ENCODE measurements at places on chromosomes 6 and 20.

DNA sequence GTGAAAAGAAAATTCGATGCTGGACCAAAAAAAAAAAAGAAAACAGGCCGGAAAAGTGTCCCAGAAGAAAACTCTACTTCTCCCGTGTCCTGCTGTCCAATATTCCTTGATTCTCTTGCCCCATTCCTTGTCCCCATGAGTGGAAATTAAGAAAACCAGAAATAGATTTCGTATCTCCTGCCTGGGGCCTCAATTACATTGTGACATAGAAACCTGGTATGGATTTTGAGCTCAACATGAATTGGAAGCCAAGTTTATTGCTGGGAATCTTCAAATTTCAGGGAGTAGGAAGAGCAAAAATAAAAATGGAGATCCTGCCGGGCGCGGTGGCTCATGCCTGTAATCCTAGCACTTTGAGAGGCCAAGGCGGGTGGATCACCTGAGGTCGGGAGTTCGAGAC lies 11.9 kb downstream of the ISM1 start:
- DNase-seq: no peak

GRCh38 chr6:64325093-64325492 lies 689.5 kb downstream of the PHF3 start:
- DNase-seq: no peak

DNA sequence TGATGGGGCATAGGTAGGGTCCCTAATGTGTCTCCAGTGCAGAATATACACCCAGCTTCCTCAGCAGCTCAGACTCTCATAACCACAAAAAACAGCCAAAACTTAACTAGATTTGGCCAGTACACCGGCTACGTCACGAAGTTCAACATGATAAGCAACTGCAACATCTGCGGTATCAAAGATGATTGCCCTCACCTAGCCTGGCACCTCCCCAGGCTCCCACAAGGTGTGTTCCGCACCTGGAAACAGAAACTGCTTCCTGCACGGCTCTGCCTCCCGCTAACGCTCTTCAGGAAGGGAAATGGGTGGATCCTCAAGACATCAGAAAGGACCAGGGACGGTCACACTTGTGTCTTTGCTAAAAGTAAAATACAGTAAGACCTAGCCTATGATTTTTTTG lies 9.5 kb downstream of the TXNDC5 start:
- no peak for DNase-seq

GRCh38 chr6:11865680-11866300 lies 87.2 kb upstream of the ADTRP start:
- no peak for DNase-seq

DNA sequence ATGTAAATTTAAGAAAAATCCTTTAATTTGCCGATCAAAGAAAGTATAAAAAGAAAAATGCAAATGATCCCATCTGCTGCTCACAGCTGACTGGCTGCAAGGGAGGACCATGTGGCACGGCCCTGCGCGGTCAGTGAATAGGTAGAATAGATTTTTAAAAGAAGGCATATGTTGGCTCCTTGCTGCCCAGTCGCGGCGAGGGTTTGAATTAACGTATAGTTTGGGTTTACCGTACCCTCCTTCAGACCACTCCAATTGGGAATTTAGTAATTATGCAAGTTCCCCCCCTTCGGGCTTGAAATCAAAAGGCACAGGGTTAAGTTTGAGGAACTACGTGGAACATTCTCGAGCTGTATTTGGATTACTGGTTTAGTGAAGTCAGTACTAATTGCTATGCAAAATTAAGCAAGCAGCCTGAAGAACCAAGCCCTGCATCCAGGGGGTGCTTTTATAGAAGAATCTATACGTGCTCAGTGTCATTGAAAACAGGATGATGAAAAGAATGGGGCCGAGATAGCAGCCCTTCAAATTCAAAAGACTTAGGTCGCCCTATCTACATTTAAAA lies 1.1 kb upstream of the BEND3 start:
- no peak for DNase-seq

DNA sequence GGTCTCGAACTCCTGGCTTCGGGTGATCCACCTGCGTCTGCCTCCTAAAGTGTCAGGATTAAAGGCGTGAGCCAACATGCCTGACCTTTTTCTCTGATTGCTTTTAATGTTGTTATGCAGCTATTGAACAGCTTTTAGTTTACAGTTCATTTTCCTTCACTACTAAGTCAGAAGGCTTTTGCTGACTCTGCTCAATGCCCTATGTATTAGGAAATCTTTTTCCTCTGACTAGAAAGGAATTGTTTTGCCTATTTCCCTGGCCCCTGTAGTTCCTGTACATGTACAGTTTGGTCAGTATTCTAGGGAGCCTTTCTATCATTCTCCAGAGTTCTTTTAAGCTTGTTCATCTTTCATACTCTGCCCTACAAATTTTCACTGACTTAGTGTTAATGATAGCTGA lies 280.2 kb downstream of the CDKAL1 start:
- no peak for DNase-seq

GRCh38 chr6:81075974-81076373 lies 676.5 kb downstream of the TENT5A start:
- no peak for DNase-seq

DNA sequence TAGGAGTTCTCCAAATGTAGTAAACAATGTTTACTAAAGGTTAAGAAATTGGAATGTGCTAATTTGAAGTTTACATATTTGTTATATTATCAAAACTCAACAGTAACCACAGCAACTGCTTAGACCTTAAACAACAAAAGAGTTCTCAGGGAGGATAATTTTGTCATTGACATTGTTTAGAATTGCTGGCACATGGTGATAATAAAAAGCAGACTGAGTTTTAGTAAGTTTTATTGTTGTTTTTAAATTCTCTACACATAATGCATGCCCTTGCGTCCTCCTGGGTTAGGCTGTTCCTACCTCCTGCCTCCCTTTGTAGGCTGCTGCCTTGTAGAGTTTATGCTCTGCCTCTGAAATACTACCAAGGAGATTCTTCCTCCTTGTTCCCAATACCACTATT lies 28.7 kb downstream of the LAMA4 start:
- DNase-seq: no peak

- no peak for DNase-seq
These were observed 225.5 kb downstream of the SOD2 start for GRCh38 chr6:159467473-159468041.

- DNase-seq: no peak
These were observed 97.2 kb downstream of the KIF16B start for GRCh38 chr20:16476032-16476431.

GRCh38 chr6:52283111-52283510 lies 1.4 kb downstream of the MCM3 start:
- no peak for DNase-seq

GRCh38 chr20:50405235-50405914 lies 104.8 kb upstream of the PTPN1 start:
- no peak for DNase-seq

DNA sequence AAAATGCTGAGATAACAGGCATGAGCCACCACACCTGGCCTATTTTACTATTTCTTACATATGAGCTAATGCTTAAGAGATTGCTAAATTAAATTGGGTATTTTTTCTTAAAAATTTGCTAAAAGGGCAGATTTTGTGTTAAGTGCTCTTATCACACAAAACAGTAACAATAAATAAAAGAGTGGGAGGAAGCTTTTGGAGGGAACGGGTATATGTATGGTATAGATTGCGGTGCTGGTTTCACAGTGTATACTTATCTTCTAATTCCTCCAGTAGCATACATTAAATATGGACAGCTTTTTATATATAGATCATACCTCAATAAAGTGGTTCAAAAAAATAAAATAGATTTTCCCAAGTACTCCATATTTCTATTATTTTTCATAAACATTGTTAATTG lies 39.4 kb upstream of the FABP7 start:
- DNase-seq: no peak

DNA sequence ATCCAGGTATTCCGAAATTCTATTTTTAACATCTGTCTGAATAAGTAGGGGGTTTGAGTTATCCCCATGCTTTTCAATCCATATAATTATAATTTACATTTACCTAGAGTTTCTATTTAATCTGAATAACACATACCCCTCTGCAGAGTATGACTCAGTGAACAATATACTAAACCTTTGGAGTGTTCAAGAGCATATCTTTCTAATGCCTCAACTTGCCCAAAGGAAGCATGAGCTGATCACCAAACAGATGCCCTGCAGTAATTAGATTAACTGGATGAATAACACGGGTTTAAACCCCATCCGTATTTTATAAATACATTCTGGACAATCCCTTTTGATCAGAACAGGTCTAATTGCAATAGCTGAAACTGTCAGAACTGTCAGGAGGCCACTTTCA lies 897.1 kb downstream of the TFAP2A start:
- no peak for DNase-seq

GRCh38 chr6:136962661-136963060 lies 40.6 kb downstream of the SLC35D3 start:
- no peak for DNase-seq

GRCh38 chr20:51318058-51318949 lies 224.2 kb downstream of the NFATC2 start:
- peak; percentile 53 for DNase-seq

DNA sequence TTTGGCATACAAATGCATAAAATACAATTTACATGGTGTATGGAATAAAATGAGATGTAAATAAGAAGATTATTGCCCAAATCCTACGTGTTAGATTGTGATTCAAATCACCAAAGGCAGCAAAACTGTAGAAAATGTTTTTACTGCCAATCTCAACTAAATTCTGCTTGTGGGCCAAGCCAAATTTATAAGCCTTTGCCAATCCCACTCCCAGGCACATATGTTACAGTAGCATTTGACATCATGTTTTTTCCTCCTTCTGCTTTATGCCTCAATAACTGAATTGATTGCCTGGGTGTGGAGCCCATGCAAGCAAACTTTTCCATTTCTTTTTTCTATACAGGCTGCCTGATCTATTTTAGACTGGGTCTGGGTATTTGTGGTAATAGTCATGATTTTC lies 36.3 kb upstream of the LRRC1 start:
- no peak for DNase-seq

GRCh38 chr6:149889326-149889725 lies 8.6 kb downstream of the RAET1E start:
- DNase-seq: no peak

DNA sequence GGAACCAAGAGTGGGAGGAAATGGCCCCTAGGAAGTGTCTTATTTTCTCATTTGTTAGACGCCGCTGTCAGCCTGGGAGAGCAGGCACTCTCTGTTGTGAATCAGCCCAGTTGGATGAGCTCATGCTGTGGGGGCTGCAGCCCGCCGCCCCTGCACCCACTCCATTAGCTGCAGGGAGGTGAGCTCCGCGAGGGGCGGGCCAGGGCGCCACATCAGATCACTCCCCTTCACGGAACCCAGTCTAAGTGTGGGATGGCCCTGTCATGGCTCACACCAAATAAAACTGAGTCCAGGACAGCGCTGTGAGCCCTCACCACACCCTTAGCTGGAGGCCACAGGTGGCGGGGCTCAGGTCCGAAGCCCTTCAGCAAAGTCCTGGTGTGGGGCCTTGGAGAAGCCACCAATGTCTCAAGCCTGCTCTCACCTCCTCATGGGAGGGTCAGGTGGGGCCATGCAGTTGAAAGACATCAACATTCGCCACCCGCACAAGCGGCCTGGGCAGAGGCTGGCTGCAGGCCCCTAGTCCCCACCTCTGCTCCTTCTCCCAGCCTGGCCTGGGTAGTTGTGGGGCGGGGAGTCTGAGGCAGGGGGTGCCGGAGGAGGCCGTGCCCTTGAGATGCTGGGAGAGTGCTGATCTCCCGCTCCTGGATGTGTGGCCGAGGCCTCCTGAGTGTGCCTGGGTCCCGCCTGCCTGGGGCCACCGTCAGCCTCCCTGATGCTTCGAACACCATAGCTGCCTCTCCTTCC lies 66.2 kb upstream of the SLCO4A1 start:
- DNase-seq: no peak

- DNase-seq: no peak
These were observed 25.7 kb downstream of the DACT2 start for GRCh38 chr6:168293636-168294530.

- no peak for DNase-seq
These were observed 26.0 kb upstream of the MYMX start for GRCh38 chr6:44190715-44191114.

DNA sequence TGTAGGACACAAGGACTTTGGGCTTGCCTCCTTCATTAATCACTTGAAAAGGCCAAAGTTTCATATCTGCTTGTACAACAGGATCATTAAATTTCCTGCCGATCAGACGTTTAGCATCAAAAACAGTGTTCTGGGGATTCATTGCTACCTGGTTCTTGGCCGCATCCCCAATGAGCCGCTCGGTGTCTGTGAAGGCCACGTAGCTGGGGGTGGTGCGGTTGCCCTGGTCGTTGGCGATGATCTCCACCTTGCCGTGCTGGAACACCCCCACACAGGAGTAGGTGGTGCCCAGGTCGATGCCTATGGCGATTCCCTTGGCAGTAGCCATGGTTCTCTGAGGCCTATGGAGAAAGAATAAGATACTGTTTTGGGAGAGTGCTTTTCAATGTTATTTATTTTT lies 3.4 kb downstream of the HSPA1L start:
- DNase-seq: no peak
